ENCODE measurements at places on chromosomes 2 and 18.

GRCh38 chr2:60526623-60527022 lies 26.8 kb downstream of the BCL11A start:
- DNase-seq: no peak

DNA sequence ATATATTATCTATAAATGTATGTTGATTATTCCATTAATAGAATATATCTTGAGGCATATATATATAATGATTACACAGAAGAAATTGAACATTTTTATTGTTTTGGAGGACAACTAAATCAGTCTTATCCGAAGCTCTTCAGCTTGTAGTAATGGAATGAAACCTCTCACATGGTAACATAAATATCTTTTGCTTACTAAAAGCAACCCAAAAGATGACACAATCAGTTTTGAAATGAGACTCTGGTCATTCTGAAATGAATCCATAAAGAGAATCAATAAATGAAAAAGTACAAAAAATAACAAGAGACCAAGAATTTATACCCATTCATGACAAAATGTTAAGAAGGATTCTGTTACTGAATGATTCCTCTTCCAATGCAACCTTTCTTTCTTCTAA lies 110.2 kb downstream of the FIGN start:
- no peak for DNase-seq

DNA sequence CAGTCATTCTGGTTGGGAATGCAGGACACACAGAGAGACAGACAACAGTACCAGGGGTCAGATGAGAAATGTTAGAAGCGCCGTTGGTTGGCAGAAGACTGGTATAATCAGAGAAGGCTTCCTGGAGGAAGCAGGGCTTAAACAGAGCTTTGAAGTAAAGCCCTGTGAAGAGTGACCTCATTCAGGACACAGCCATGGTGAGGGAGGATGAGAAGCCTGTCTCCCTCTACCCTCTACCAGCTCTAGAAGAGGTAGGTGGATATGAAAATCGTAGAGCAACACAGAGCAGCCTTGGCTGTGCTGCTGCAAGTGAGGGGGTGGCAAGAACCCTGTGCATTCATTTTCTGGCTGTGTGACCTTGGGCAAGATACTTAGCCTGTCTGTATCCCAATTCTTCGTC lies 14.2 kb downstream of the TET3 start:
- no peak for DNase-seq

DNA sequence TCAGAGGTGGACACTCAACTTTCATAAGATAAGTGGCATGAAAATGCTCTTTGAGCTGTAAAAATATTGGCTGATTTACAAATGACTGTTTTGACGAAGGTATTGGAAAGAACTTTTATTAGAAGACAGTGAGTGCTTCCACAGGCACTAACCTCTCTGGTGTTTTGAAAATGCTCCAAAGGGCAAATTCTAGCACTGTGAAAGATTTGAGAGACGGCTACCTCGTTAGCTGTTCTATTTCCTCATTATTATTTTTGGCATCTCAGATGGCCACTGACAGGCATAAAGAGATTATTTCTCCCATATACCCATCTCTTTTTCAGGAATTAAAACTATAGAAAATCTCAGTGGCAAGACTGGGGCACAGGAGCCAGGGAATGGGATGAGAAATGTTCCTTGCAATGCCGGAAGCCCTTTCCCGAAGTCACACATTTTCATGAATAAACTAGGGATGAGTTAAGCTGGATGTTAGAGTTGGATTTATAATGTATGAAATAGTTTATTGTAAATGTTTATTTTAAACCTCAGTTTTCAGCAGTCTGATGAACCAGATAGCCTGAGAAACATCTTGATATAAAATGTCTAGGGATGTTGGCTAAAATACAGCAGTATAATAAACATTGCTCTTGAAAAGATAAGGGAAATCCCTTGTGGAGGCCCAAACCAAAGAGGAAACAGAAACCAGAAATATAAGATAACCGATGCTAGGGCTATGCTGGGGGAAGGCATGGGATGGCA lies 175.7 kb downstream of the ASB1 start:
- no peak for DNase-seq

GRCh38 chr2:112483042-112483473 lies 1.1 kb downstream of the TTL start:
- DNase-seq: peak; percentile 47

DNA sequence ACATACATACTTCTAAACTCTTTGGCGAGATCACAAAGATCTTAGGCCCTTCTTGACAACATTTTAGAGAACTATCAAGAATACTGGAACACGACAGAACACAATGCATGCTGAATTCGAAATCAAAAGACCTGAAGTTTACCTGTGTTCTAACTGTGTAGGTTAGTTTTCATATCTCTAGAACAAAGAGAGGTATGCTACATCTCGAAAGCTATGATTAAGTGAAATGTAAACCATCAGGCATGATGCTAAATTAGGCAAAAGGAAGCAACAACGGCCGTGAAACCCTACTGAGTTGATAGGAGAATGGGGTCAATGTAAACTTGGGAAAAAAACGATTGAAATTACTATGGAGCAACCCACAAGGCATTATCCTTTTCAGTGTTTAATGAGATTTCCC lies 43.7 kb downstream of the IKZF2 start:
- no peak for DNase-seq

- DNase-seq: no peak
Measured at GRCh38 chr2:10425699-10426098, 22.4 kb downstream of the ODC1 start.

- no peak for DNase-seq
Measured at GRCh38 chr18:22170421-22171257, 1.2 kb downstream of the GATA6 start.

DNA sequence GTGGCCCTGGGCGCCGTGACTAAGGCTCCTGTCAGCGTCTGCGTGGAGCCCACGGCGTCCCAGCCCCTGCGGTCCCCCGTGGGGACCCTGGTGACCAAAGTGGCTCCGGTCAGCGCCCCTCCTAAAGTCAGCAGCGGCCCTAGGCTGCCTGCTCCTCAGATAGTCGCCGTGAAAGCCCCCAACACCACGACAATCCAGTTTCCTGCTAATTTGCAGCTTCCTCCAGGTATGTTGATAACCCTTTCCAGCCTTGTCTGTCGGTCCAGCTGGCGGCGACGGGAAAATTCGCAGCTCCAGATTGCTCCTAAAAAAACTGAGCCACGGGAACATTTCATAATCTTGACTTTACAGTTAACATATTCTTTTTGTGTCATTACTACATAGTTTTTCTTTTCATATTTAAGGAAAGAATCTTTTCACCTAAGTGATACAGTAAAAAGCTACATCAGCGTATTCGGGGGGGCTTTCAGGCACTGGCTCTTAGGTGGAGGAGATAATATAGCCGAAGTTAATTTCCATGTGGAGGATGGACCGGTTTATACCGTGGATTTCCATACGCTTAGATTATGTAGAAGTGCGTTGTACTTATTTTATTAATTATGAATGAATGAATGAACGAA lies 916 bp downstream of the TAF4B start:
- DNase-seq: no peak

- no peak for DNase-seq
Measured at GRCh38 chr2:215878476-215879063, 134.8 kb downstream of the MREG start.

- DNase-seq: no peak
Measured at GRCh38 chr18:51053814-51054213, 23.8 kb downstream of the SMAD4 start.

GRCh38 chr2:222709191-222709891 lies 37.9 kb downstream of the MOGAT1 start:
- no peak for DNase-seq

GRCh38 chr2:197251576-197251975 lies 59.0 kb downstream of the ANKRD44 start:
- DNase-seq: no peak

- DNase-seq: no peak
Measured at GRCh38 chr18:21663578-21663977, 41.0 kb downstream of the ABHD3 start.

- no peak for DNase-seq
Measured at GRCh38 chr18:25457126-25457525, 105.2 kb upstream of the ZNF521 start.

DNA sequence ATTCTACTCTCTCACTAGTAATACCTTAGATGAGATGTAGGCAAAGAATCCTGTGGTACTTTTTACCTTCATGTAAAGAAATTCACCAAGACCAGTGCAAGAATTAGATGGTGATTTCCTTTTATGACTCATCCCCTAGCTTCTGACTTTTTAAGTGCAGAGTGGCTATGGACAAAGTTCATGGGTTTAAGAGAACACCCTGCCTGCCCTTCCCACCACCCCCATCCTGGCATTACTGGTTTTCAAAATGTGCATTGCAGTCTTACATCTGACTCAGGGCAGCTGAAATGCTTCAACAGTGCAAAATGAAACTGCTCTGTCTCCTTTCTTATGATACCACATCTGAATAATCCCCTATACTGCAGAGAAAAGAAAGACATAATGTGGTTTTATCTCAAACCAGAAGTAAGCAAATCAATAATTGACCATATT lies 22.6 kb downstream of the MAIP1 start:
- no peak for DNase-seq

- DNase-seq: no peak
Measured at GRCh38 chr18:55506074-55506473, 81.9 kb downstream of the TCF4 start.

DNA sequence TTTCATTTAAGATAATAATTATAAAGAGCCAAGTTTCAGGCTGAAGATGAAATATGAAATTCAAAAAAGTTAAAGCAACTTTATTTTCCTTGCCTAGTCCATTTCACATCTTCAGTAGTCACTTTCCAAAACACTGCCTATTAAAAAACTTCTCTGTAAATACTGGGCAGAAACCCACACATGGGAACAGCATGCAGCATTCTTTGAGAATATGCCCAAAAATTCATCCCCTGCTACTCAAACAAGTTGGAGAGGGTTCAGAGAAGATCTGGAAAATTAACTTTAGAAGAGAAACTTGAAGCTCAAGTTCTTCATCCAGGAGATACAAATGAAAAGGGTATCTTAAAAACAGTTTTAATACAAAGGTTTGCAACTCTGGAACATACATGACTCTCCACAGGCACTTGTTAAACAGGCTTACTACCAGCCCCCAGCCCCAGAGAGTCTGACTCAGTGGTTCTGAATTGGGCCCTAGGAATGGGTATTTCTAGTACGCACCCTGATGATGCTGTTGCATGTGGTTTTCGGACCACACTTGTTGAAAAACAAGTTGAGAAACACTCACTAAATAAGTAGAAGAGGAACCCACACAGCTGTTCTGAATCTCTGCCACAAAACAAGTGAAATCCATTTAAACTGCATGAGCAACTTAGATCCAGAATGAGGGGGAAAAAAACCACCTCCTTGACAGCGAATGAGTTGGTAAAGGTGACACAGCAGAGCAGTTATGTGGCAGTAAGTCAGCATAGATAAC lies 329.1 kb downstream of the SATB2 start:
- no peak for DNase-seq

DNA sequence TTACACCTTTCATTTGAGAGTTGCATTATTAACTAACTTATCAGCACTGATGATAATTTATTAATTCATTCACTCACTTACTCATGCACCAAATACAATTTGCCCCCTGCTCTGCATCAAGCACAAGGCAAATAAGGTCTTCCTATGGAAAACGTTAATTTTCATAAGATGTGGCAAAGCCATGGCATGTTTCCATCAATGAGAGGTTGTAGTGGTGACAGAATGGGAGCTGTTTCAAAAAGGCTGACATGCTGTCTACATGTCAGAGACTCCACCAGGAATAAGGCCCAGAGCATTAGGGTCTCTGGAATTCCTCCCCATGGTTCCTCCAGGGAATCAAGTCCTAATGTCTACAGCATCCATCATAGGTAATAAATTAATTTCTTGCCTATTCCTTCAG lies 978.8 kb downstream of the TMEM182 start:
- no peak for DNase-seq

- DNase-seq: no peak
Measured at GRCh38 chr2:197137231-197137630, 173.3 kb downstream of the ANKRD44 start.

DNA sequence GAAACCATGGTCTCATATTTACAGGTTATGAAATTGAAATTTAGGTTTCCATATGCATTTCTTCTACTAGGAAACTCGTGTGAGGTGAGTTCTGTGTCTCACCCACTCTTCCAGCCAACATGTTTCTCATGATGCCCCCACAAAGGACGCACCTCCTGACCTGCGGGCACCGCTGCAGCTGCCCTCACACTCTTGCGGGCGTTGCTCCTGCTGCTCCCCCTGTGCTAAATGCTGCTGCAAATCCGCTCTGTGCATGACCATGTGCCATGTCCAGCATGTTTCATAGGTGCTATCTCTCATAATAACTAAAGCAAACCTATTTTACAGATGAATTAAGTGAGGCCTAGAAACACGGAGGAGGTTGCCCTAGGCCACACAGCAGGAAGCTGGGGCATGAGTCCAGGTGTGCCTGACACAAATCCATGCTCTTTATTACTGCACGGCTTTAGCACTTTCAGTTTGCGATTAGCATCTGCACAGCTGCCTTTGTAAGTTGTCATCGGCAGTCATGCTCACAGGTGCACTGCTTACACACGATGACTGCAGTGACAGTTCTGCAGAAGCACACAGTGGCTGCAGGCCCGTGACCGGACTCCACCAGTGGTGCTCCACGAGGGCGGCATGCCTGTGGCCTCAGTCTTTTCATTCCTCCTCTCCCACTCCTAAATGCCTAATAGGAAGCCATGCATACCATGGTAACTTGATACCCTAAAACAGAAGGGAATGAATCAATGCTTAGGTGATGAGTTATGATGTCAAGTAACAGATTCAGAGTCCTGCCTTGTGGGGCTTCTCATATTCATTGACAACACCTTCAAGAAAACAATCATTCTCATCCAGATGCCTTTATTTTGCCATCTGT lies 14.9 kb upstream of the GALR1 start:
- DNase-seq: no peak

GRCh38 chr2:96533292-96534073 lies 3.1 kb upstream of the ARID5A start:
- no peak for DNase-seq

DNA sequence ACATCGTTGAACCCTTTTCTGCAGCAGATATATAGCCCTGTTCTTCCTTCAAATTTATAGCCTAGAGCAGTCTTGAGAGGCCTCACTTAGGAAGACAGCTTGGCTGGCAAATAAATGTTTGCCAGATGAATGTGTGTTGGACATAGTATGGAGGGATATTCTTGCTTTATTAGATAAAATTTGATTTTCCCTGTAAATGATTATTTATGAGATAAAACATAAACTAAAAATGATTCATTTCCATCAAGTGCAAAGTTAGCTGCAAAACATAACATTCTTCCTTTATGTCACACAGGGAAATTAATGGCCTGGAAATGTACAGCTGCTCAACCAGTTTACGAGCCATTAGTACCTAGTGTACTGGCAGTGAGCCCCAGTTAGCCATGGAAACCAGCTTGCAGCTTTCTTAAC lies 82.5 kb downstream of the LIMS1 start:
- peak; percentile 93 for DNase-seq

- no peak for DNase-seq
Measured at GRCh38 chr18:9950289-9951016, 36.6 kb downstream of the VAPA start.

GRCh38 chr18:36017232-36017631 lies 44.8 kb downstream of the RMP24 start:
- no peak for DNase-seq

DNA sequence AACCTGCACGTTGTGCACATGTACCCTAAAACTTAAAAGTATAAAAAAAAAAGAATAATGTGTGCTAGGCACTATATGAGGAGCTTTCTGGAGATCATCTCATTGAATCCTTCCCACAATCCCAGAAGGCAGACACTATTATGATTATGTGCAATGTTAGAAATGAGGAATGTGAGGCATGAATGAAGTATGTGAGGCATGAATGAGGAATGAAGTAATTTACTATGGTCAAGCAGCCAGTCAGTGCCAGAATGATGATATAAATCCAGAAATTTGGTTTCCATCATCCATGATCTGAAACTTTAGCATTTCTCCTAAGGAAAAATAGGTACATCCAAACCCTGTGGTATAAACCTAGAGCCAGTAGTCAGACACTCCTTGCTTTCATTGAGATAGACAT lies 42.0 kb downstream of the CCDC148 start:
- no peak for DNase-seq

Data from NCI-H446 treated with DMSO at 0.1 percent for 48 hours (cell line).